Neural crest cell (in vitro differentiated cells): ENCODE measurements at places on chromosomes 11 and 22. TPM values are rescaled to one million over a fixed set of nuclear protein-coding genes. Genes with fewer than 3 reads are reported as not detected.

Gene ACAT1
- total RNA-seq: 44.6 and 45.6 TPM in 2 replicates

GRCh38 chr11:9718147-9718546 is 54.3 kb downstream of the SWAP70 start:
- no peak for DNase-seq

Gene SEPTIN5
- total RNA-seq: 30.2 and 31.9 TPM in 2 replicates

Gene RAPSN
- total RNA-seq: 0.16 and 0.50 TPM in 2 replicates

- DNase-seq: no peak
Observed at GRCh38 chr11:38019072-38019775, 1421.2 kb upstream of the RAG2 start.

Gene TECTA
- 1.5 and 1.7 TPM in 2 replicates for total RNA-seq

GRCh38 chr11:61830237-61831105 is 2.4 kb downstream of the FADS2 start:
- DNase-seq: no peak

Gene DBX1
- total RNA-seq: 26.3 and 29.6 TPM in 2 replicates

GRCh38 chr11:121930004-121930965 is 185.7 kb downstream of the BLID start:
- DNase-seq: no peak

GRCh38 chr11:119741369-119742262 is 12.6 kb upstream of the NECTIN1 start:
- peak; percentile 73 for DNase-seq

DNA sequence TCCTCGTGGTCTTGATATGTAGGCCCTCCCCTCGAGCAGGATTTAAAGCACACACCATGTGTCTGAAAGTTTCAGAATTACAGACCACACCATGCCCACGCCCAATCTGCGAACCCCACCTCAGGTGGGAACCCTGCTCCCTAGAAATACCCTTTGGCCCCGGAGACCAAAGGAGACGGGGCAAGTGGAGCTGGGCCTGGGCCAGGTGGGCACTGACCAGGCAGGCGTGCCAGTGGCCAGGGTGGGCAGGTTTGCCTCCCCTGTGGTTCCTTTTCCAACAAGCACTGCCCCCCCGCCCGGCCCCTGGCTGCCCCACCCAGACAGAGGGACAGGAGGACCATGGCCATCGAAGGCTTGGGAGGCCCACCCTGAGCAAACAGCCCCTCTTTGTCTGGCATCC is 400.4 kb downstream of the TBC1D22A start:
- no peak for DNase-seq
